Stimulated activated CD8-positive, alpha-beta memory T cell treated with anti-CD3 and anti-CD28 coated beads, Interleukin-7, amount 100 ng/mL, for 1 hour (primary cell): ENCODE measurements at places on chromosomes 6 and 20.

GRCh38 chr6:36920049-36920448, 34.3 kb downstream of the C6orf89 start:
- no peak for DNase-seq

- DNase-seq: no peak
Measured at GRCh38 chr6:140537211-140537610, 1162.8 kb upstream of the CITED2 start.

- no peak for DNase-seq
Measured at GRCh38 chr20:63235399-63235983, at the start of gene BIRC7. Gene BIRC7, plus strand, starts transcription at chr20:63235905. Its CDS starts 192 bp downstream, at chr20:63236097.

GRCh38 chr20:62760856-62761758, 35.2 kb upstream of the MRGBP start:
- DNase-seq: no peak

GRCh38 chr6:124368131-124368530, 564.5 kb downstream of the NKAIN2 start:
- no peak for DNase-seq

- no peak for DNase-seq
Measured at GRCh38 chr6:87756858-87757257, 54.8 kb upstream of the AKIRIN2 start.

- DNase-seq: no peak
Measured at GRCh38 chr20:15655295-15655874, 917.9 kb downstream of the KIF16B start.

DNA sequence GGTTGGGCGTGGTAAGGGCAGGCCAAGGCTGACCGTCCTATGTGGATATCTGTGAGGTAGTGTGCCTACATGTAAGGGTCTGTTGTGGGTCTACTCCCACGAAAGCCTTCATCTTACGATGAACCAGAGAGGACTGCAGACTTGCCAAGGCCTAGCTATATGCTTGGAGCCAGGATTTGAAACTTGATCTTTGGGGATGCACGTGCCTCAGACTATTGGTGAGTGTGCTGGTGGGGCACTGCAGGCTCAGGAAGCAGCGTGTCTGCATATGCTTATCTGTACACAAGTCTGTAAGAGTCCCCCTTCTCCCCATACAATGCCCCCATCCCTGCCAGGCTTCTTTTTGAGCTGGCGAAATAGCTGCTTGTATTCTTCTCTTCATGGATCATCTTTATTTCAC, 17.9 kb downstream of the PLCG1 start:
- DNase-seq: no peak

DNA sequence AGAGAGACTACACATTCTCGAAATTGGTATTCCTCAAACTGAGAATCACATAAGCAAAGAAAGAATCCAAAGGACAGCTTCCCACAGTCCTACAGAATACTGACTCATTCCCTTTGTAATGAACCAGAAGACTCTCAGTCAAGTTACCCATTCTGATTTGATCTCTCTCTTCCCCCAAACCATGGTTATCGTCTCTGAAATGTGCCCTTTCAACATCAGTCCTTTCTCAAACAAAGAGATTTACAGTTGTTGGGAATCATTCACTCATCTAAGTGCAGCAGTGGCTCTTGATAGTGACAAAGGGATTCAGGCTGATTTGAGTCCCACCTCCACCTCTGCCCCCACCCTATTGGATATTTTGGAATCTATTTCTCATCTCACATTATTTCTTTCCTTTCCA, 15.0 kb upstream of the RSPO3 start:
- no peak for DNase-seq

- no peak for DNase-seq
Measured at GRCh38 chr20:9035126-9035525, 33.8 kb upstream of the PLCB4 start.
